DND-41 (cell line): ENCODE measurements at places on chromosomes 1 and 21.

- no peak for DNase-seq
Measured at GRCh38 chr1:237999426-238000052, 108.8 kb upstream of the ZP4 start.

GRCh38 chr1:69540052-69540451 lies 27.7 kb upstream of the LRRC7 start:
- no peak for DNase-seq

GRCh38 chr1:153790966-153791647 lies 15.9 kb downstream of the SLC27A3 start:
- no peak for DNase-seq

- no peak for DNase-seq
Measured at GRCh38 chr1:145886390-145886789, 724 bp upstream of the ANKRD35 start.

- DNase-seq: peak; percentile 97
Measured at GRCh38 chr1:39408641-39409054, 82.8 kb upstream of the BMP8A start.

GRCh38 chr1:24100945-24101737 lies 10.8 kb downstream of the MYOM3 start:
- DNase-seq: no peak

DNA sequence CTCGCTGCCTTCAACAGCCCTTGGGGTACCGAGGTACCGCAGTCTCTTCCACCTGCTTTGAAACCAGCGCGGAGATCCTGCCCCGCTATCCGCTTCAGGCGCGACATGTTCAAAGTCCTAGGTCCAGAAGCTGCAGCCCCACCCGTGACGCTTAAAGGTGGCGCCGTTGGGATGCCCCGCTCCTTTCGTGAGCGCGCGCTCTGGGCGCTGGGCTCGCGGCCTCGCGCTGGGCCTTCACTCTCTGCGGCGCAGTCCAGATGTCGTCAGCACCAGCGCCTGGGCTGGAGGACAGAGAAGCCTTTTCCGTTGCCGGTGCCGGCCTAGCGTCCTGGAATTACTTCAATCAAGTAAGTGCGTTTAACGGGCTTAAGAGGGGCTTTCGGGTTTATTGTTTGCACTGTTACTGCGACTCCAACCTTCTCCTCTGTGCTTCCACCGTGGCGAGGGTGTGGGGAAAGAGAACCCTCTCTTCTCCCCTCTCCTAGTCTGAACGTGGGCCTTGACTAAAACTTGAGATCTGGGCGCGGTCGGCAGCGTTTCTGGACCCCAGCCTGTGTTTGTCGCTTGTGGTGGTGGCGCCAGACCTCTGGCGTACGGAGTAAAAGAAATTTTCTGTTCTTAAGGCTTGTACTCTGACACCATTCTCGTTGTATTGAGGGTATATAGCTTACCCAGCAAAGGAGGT lies at the start of gene LRRC40:
LRRC40 (minus strand) TSS at position 146 of the 685 bp plus-strand sequence; CDS start at position 107, 39 bp downstream.
- peak; percentile 95 for DNase-seq
